ENCODE measurements at places on chromosomes 2 and 18.
A peak's percentile ranks its signal among the peaks of the same experiment; 100 is the strongest.

- no peak for DNase-seq
Measured at GRCh38 chr2:174004905-174005605, 39.9 kb upstream of the SP3 start.

DNA sequence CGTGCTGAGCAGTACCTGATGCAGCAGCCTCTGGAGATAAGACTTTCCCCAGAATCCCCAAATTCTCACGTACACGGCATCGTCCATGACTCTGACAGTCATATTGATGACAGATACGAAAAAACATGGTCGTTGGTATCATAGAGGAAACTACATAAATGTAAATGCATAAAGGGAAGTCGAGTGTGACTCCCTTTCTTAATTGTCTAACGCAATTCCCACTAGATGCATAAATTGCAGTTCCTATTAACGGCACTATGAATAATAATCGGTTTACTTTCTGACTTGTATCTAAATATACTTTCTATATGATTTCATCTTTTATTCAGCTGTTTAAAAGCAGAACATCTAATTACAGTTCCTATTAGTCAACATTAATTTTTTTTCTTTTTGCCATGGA lies 322.6 kb upstream of the REV1 start:
- no peak for DNase-seq

- DNase-seq, result no peak
Measured at GRCh38 chr2:170502361-170503130, 212.6 kb upstream of the SP5 start.

DNA sequence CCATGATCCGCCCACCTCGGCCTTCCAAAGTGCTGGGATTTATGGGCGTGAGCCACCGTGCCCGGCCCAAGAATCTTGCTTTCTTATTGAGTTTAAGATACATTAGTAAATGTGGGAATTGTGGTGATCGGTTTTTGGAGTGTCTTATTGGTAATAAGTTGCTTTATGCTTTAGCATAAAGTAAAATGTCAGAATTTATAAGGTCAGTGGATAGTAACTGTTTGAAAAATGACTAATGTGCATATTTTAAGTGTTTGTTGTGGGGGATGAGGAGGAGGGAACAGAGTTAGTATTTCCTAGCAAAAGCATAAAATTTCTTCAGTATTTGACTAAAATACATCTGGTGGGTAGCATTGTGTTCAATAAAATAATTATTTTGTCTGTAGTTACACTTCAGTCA lies 77.4 kb downstream of the SLC39A10 start:
- no peak for DNase-seq

DNA sequence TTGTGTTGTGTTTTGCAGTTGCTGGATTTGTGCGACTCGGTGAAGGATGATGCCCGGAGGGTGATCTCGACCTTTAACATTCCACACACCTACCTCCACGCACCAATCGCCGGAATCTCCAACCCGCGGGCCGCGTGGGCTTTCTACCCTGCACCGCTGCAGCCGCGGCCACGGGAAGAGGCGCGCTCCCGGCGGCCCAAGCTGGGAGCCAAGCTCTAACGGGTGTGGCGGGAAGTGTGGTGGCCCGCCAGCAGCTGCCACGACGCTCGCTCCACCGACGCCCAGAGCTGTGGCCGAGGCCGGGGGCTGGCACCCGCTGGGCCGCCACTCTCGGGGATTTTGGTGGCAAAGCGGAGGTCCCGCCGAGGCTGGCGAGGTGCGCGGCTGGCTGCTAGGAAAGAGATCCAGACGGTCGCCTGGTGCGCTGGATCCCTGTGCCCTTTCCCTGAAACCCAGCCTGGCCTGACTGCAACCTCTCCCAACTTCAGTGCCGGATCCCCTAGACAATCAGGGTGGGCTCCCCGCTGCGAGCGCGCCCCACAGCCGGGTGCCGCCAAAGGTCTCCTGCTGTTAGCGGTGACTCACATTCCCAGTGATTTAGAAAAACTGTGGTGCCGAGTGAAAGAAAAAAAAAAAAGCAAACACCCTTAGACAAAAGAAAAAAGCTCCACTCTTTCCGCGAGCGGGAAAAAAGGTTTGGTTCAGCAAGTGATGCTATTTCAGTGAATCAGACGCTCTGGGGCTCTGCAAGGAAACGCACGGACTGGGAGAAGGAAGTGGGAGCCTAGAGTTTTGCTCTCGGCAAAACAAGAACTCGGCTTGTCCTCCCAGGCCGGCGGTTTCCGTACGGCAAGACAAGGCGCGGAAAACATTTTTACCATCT lies 2.9 kb upstream of the BCL2L11 start:
- DNase-seq, result peak; percentile 79

GRCh38 chr2:55966401-55967118 lies 43.0 kb upstream of the EFEMP1 start:
- no peak for DNase-seq

DNA sequence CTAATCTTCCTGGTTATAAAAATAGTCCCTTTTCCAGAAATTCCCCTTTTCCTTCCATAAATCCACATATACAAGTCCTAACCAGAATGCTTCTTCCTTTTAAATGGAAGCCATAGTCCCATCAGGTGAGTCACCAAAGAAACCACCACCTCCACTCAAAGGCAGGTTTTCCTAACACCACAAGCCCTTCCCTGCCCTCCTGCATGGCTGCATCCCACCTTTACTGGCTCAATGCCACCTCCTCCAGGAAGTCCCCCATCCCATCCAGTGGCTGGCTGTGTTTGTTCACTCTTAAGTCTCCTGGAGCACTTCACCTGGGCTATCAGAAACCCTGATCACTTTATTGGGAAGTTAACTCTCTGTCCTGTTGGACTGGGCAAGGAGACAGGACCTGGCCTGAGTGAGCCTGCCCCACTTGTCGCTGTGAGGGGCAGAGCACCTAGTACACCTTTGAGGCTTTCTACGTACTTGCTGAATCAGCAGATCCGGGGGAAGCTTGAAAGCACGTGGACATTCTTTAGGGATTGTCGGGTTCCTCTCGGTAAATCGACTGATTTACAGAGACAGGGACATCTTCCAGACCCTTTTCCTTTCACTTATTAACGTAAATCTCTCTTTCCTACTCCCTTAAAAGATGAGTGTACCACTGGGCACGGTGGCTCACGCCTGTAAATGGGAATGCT lies 71.0 kb downstream of the NGEF start:
- no peak for DNase-seq

DNA sequence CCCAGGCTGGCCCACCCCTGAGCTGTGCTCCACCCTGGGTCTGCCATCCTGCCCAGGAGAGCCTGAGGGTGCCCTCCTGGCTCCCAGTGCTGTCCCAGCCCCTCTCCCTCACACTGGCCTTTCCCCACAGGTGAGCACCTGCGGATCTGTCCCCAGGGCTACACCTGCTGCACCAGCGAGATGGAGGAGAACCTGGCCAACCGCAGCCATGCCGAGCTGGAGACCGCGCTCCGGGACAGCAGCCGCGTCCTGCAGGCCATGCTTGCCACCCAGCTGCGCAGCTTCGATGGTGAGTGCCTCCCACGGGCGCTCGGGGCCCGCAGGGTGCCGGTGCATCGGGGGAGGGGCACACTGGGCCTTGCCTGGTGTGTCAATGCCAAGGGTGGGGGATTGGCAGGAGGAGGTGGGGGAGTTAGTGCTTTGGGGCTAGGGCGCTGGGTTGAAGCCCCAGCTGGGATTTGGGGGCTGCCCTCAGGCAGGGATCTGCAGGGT lies 23.5 kb downstream of the GPC1 start:
- DNase-seq, result no peak

- DNase-seq, result no peak
Measured at GRCh38 chr2:145724311-145724898, 1204.5 kb upstream of the ZEB2 start.

GRCh38 chr18:51390702-51391101 lies 193.2 kb upstream of the MEX3C start:
- no peak for DNase-seq

DNA sequence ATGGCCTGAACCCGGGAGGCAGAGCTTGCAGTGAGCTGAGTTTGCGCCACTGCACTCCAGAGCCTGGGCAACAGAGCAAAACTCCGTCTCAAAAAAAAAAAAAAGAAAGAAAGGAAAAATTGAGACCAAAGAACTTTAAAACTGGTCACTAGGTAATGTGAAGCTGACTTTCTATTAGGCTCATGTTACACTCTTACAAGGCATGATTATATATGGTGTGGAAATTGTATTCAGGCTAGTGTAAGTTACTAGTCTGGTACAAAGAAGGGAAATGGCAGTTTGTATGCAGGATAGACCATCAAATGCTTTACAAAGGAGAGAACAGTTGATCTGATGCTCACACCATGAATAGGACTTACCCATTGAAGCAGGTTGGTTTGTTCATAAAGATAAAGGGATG lies 35.4 kb upstream of the ARMC9 start:
- no peak for DNase-seq

DNA sequence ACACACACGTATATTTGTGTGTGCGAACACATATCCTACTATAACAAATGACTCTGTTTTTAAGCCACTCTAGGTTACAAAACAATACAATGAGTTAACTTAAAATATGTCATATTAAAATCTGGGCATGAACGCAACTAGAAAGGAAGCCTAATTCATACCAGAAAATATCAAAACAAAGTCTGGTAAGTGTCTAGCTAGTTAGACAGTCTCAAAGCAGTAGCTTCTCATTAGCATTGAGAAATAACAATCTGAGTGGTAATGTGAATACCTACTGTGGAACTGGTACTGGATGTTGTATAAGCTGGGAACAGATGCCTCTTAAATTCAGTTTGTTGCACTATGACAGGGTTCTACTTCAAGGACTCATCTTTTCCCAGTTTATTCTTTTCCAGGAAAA lies 32.5 kb upstream of the WIPF1 start:
- no peak for DNase-seq

DNA sequence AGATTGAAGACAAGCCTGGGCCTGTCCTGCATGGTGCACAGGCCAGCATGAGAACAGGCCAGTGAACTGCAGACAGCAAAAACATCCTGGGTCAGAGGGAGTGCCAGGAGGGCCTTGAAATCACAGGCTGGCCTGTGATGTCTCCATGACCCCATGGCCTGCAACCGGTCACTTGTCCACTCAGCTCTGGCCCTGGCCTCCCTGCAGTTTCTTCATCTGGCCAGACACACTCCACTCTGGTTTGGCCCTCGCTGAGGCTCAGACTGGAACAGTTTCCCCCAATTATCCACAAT lies 12.6 kb downstream of the CYRIA start:
- DNase-seq, result no peak

- peak; percentile 27 for DNase-seq
Measured at GRCh38 chr2:86274265-86274917, 63.0 kb downstream of the REEP1 start.

DNA sequence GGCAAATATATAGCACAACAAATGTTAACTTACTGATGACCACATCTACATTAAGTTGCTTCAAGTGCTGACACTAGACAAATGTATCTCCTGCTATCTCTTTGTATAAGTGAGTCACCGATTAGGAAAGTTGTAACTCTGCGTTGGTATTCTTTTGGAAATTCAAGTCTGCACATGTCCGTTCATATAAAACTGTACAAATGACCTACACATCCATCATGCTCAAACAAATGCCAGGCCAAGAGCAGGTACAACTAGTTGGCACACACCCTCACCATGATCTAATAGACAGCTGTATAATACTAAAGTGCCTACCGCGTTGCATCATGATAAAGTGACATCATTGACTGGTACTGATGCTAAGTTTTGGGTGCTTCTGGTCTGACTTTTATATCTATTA lies 141.1 kb downstream of the RBMS1 start:
- DNase-seq, result peak; percentile 17

- no peak for DNase-seq
Measured at GRCh38 chr18:70249118-70249517, 39.7 kb upstream of the SOCS6 start.

DNA sequence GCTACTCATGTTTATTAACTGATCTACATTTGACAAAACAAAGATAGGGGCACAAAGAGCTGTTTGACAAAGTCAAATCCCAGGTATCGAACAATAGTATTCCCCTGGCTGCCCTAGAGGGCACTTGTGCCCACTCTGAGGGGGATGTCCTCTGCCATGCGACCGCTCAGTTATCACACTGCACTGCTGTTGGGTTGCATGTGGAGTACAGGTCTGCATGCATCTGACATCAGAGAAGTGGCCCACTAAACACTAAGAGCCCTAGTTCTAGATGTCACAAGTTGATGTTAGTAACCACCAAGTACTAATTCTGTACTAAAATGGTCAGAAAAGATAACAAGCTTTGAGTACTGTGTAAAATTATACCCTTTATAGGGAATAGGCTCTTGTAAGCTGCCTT lies 20.1 kb upstream of the FLACC1 start:
- no peak for DNase-seq

GRCh38 chr2:44135771-44136170 lies 32.9 kb upstream of the PPM1B start:
- no peak for DNase-seq

GRCh38 chr18:5984245-5984644 lies 88.9 kb upstream of the TMEM200C start:
- DNase-seq, result no peak

DNA sequence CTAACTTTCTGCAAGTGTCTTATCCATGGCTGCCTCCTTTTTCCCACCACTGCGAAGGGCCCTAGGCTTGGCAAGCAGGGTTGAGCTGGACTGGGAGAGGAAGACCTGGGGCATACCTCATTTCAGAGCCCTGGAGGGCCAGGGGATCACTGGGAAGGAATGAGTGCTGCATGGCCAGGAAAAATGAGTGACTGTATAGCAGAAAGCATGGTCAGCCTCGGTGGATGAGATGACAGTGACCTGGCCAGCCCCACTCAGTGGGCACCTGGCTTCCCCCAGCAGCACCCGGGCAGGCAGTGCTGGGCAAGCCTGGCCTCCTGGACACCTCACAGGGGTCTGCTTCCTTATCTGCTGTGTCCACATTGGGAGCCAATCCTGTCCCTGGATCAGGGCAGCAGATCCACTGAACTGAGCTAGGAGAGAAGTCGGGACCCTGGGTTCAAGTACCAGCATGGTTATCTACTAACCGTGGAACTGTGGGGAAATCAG lies 76.4 kb downstream of the HS1BP3 start:
- no peak for DNase-seq

DNA sequence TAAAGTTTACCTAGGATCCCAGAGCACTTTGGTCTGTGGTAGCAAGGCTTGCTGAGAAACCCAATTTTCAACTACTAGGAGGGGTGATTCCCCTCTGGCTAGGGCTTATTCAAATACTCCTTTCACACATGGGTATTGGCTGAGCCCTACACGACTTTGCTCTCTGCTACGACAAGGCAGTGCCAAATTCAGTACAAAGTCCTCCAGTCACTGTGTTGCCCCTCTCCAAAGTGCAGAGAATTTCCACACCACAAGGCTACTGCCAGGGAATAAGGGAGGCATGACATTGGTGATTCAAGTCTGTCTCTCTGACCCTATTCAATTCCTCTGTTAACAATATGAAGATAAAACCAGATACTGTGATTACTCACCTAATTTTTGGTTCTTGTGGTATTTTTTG lies 38.9 kb downstream of the SYT4 start:
- DNase-seq, result no peak

- DNase-seq, result no peak
Measured at GRCh38 chr18:63897072-63897471, 9.6 kb downstream of the SERPINB2 start.

Measured in NB4 (cell line).